ENCODE measurements at places on chromosomes 4 and X.
A peak's percentile ranks its signal among the peaks of the same experiment; 100 is the strongest.

GRCh38 chr4:31714238-31714637 is 994.1 kb downstream of the PCDH7 start:
- DNase-seq: no peak

DNA sequence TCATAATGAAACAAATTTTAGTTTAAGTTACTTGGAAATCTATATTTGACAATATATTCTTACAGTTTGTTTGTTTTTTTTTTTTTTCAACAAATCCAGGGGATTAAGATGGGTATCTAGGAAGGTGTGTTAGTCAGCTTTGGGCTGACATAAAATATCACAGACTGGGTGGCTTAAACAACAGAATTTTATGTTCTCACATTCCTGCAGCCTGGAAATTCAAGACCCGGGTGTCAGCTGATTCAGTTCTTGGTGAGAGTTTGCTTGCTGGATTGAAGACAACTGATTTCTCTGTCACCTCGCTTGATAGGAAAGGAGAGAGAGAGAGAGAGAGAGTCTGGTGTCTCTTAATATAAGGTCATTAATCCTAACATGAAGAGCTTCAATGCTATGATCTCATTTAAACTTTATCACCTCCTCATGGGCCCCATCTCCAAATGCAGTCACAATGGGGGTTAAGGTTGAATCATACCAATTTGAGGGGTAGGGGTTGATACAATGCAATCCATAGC is 465.2 kb downstream of the CENPC start:
- no peak for DNase-seq

DNA sequence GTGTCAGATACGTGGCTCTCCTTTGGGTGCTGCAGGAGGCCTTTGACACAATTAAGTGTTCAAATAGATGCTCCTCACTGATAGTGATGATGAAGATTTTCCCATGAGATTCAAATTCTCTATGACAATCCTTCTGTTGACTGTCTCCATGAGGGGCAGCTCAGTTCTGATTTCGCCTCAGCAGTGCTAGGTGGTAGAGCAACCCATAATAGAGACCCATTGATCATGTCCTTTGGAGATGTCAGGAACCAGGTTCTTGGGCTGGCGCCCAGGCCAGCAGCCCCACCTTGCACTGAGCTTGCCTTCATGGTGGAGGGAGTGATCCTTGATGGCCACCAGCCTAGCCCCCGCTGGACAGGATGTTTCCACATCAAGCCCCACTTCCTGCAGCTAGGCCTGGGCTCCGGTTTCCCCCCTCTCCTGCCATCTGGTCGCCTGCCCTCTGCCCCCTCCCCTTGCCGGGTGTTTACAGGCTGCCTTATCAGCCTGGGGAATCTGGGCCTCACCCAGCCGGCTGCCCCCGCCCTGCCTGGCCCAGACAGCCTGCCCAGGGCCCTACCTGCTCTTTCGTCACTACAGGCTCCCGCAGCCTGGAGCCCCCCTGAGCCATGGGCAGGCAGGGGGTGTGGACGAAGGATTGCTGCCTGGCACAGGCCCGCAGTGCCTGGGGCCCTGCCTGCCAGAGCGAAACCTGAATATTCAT is 12.6 kb downstream of the ELF4 start:
- DNase-seq: peak; percentile 52

- no peak for DNase-seq
Observed at GRCh38 chr4:13553081-13553480, 8.8 kb upstream of the NKX3-2 start.

DNA sequence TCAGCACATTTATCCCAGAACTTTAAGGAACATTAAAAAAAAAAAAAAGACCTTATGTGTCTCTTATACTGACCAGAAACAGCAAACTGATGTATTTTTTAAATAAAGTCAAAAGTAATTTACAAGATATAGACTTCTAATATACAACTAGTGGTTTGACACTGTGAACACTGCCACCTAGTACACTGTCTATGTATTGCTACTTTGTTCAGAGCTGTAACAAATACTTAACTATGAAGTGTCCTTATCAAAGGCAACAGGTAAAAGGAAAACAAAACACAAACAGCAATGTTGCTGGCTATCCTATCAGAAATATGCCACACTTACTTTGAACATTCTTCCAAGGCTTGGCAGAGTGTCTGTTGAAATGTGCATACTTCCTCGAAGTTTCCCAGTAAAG is 60.4 kb downstream of the CD40LG start:
- DNase-seq: peak; percentile 12

GRCh38 chr4:1522606-1523005 is 116.4 kb upstream of the NKX1-1 start:
- DNase-seq: no peak

DNA sequence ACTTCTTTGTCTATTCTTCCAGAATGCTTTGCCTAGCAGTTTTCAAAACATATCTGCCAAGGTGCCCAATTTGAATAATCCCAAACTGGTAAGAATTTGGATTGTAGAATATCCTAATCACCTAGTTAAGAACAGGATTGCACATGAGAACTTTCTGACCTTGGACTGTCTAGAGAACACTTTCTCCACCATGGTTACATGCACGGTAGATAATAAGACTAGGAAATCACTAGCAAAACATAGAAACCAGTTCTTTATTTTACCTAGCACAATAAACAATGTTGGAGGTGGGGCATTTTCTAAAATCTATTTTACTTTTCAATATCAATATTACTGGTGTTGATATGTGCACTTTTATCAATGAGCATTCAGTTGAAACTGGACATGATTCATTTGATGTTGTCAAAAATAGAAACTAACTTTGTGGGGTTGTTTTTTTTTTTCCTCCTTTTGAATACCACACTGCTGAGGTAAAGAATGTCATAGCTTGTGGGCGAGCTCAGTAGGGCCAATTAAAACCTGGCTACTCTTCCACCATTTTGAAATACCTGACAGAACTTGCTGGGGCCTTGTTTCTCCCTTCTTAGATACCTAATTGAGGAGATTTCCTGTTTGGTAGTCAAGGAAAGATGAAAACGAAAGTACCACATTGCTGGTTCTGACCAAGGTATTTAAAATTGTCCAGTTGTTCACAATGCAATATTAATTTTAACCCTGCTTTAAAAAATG is 10.4 kb downstream of the MID1IP1 start:
- no peak for DNase-seq

- no peak for DNase-seq
Observed at GRCh38 chrX:110428144-110428543, 69.5 kb downstream of the RTL9 start.

DNA sequence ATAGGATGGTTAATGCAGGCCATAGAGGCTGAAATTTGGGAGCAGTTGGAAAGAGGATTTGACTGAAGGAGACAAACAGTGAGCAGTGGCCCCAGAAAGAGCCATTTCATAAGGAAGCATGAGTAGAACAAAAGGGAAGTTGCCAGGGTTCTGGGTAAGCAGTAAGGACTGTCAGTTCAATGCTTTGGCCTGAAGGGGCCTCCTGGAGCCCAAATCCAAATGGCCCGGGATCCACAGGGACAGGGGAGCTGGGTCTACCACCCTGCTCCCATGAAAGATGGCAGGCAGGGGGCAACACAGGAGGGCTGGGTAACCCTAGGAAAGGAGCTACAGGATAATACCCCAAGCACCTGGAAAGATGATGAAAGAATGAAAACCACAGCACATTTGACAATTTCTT is 4.1 kb upstream of the INTS6L start:
- DNase-seq: no peak

GRCh38 chr4:151314479-151314878 is 10.9 kb downstream of the SH3D19 start:
- no peak for DNase-seq

- DNase-seq: no peak
Observed at GRCh38 chr4:142272452-142272851, 573.6 kb downstream of the INPP4B start.

DNA sequence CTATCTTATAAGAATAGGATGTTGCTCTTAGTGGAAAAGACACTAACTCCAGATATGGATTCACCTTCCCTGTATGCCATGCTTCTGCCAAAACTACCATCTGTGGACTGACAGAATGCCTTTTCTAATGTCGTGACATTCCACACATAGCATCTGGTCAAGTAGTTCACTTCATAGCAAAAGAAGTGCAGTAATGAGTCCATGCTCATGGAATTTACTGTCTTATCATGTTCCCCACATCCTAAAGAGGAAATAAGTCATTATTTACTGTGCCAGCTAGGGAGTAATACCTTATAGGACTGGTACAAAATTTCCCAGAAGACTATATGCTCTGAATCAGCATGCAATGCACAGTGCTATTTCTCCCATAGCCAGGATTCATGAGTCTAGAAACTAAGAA is 562.4 kb downstream of the TLL1 start:
- no peak for DNase-seq

DNA sequence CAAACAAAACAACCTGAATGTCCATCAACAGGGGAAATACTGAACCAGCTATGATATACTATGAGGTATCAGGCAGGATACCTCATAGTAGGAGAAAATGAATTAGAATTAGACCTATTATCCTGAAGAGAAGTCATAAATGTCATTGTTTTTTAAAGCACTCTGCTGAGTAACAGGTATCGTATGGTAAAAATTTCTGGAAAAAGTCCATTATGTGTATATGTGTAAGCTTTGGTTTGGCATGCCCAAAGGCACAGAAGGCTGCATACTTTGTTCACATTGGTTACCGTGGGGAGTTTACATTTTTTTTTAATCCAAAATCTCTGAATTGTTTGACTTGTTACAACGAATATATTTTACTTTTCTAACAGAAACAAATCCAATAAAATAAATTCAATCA is 70.5 kb downstream of the RPS3A start:
- no peak for DNase-seq

DNA sequence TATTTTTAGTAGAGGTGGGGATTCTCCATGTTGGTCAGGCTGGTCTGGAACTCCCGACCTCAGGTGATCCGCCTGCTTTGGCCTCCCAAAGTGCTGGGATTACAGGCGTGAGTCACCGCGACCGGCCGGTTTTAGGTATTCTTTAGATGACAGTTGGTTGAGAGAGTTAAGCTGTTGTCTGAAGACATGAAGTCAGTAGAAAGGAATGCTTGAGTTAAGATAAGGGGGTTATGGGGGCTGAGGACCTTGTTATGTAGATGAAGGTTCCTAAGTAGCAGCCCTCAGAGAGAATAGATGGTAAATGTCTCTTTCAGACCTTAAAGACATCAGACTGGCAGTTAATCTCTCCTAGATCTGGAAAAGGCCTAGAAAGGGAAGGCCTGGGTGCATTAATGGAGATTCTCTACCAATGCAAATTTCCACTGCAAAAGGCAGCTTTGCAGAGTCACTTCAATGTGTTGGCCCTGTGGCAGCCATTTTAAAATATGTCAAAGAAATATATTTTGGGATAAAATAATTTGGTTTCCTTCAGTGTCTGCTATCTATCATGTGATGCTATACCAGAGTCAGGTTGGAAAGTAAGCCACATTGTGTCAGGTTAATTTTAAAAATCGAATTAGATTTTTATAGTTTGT is 6.4 kb upstream of the ZNF674 start:
- DNase-seq: no peak

DNA sequence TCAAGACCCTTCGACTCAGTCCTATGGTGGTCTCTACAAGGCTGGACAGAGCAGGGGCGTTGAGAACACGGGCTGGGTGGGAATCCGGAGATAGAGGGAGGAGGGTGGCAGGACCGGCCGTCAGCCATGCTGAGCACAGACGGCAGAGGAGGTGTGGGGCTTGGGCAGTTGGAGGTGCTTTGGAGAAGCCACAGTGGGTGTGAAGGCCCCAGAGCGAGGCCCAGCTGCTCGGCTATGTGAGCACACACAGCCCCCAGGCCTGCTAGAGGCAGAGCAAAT is 4.2 kb downstream of the PDE6B start:
- DNase-seq: no peak
